ENCODE measurements at places on chromosomes 1 and 21.

- no peak for DNase-seq
Measured at GRCh38 chr1:7478809-7479499, 292.1 kb upstream of the VAMP3 start.

GRCh38 chr1:53511933-53512806, 53.0 kb downstream of the DMRTB1 start:
- no peak for DNase-seq

DNA sequence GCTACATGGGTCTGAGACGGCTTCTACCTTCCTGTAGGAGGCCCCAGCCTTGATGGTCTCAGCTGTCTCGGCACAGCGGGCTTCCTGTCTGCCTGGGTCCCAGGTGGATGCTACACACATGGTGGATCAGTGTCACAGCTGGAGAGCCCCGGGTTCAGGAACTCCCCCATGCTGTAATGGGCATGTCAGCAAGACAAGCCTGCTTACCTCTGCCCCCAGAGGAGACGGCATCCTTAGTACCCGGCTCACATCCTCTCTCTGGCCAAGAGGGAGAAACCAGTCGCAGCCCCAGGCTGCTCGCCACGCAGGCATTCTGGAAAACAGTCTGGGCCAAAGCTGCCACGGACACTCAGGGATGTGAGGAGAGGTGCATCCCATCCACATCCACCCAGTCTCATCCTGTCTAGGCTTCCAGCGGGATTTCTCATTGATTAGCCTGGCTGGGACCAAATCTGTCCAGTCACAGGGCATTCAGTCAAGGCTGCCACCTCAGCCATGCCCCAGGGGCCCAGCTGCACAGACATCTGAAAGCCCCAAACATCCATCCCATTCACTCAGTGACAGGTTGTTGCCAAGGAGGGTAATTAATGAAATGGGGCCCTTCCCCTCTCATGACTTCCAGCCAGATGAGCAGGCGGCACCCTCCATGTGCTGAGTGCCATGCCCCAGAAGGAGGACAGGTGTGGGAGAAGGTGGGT, 10.5 kb downstream of the SNAP47 start:
- no peak for DNase-seq

DNA sequence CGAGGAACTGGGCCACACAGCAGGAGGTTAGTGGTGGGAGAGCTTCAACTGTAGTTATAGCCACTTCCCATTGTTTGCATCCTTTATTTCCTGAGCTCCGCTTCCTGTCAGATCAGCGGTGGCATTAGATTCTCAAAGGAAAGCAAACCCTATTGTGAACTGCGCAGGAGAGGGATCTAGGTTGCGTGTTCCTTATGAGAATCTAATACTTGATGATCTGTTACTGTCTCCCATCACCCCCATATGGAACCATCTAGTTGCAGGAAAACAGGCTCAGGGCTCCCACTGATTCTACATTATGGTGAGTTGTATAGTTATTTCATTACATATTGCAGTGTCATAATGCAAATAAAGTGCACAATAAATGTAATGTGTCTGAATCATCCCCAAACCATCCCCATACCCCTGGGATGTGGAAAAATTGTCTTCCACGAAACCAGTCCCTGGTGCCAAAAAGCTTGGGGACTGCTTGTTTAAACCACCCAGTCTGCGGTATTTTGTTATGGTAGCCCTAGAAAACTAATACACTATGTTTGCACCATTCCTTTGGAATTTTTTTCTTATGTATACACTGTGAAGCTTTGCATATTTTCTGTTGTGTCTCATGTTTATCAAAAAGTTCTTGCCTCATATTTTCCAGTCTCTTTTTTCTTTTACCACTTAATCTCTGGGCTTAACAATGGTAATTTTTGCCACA, 136.6 kb upstream of the IVNS1ABP start:
- no peak for DNase-seq

GRCh38 chr1:88877911-88878310, 13.5 kb downstream of the GTF2B start:
- DNase-seq, result no peak

DNA sequence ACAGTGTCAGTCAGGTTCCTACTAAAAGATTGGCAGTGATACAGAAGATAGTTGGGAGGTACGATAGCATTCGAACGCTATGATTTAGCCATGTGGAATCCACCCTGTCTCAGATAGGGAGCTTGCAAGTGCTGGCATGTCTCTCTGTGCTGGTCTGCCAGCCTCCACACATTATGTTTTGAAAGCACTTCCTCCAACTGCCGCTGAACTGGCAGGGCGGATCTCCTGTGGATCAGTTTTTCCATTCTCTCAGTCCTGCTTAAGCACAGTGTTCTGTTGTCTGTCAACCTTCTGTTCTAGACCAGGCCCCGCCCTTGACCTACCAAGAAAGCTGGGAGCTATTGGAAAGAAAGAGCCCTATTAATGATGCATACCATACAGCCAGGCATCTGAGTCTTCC, 65.5 kb upstream of the PALMD start:
- DNase-seq, result no peak

DNA sequence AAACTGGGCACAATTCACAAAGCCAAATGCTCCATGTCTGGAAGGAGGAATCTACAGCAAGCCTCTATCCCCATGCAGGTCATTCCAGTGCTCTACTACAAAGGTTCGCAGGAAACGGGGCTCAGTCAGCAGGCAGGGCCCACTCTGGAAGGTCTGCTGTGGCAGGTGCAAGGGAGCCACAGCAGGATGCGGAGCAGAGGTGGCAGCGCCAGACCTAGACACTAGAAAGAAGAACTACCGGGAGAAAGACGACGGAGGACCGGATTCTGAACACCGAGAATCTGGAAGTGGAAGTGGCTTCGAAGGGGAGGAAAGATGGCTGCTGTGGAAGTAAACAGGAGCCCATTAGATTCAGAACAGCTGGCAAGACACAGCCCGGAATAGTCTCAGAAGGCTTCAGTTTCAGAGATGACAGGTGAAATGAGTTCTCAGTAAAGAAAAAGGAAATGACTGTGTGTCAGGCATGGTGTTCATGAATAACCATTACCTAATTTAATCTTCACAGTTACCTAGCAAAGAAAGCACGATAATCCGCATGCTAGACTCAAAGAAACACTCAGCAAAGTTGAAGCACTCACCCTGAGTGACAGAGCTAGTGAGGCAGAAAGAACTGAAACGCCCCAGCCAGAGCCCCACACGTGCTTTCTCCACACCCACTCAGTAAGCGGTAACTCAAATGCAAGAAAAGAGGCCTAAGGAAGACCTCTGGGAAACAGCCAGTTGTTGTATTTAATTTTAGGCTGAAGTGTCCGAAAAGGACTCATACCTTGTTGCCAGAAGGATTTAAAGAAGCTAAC, 21.4 kb downstream of the SETD4 start:
- no peak for DNase-seq

DNA sequence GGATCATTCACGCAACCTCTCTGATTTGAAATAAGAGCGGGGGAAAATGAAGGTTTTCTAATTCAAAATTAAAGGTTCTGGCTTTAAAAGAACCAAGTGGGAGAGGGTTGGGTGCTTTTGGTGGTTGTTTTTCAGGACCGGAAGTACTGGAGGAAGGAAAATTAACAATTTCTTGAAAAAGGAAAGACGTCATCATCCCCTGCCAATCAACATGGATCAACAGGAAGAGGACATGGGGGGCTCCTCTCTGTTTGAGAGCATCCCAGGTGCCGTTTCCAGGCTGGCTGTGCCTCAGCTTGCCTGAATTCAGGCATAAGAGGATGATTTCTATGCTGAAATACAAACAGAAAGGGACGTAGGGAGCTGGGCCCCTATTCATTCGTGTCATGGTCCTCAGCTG, 21.6 kb upstream of the NID1 start:
- no peak for DNase-seq

DNA sequence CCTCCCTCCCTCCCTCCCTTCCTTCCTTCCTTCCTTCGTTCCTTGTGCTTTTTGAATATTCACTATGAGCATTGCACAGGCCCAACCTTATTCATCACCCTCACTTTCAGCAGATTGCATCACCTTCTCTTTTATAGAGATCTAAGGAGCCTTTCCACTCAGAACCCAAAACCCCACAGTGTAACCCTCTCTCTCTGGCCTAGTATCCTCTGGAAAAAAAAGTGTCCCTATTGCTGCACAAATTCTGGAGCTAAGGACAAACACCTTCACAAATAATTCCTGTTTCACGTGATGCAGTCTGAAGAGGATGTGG, 25.6 kb downstream of the OR10J5 start:
- DNase-seq, result no peak

DNA sequence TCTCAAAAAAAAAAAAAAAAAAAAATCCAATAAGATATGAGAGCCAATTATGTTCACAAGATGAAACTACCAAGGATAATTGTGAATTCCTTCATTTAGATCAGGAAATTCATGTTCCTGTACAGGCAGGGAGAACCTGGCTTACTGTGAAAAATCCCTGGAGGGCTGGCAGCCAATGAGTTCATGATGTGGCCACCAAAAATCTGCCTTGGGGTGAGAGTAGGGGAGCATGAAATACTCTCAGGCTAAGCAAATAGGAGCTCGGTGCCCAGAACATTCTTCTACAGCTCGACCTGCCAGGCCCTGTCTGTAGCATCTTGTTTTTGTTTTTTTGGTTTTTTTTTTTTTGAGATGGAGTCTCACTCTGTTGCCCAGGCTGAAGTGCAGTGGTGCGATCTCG, 50.1 kb downstream of the PIK3CD start:
- no peak for DNase-seq

GRCh38 chr1:178283409-178283808, 189.5 kb downstream of the RASAL2 start:
- no peak for DNase-seq

GRCh38 chr1:114345930-114346479, 165.0 kb downstream of the TRIM33 start:
- no peak for DNase-seq

DNA sequence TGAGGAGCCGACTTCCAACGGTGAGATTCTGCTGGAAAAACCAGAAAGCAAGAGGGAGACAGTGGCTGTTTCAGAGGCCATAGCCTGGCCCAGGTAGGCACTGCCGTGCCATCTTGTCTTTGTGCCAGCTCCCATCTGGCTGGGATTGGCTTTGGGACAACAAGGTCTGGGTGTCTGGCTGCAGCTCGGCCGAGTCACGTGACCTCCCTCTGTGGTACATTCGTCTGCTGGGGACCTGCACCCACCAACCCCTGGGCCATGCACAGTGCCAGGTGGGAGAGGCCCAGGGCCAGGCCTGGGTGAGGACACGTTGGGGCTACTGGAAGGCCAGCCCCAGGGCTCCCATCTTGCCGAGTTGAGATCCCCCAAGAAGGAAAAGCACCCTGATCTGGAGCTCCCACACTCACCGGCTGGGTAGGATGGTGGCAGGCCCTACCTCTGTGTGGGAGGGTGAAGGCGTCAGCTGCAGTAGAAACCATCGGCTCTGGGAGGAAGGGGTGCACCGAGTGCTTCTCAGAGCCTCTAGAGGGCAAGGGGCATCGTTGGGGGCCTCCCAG, 25.3 kb upstream of the TTC34 start:
- DNase-seq, result no peak

DNA sequence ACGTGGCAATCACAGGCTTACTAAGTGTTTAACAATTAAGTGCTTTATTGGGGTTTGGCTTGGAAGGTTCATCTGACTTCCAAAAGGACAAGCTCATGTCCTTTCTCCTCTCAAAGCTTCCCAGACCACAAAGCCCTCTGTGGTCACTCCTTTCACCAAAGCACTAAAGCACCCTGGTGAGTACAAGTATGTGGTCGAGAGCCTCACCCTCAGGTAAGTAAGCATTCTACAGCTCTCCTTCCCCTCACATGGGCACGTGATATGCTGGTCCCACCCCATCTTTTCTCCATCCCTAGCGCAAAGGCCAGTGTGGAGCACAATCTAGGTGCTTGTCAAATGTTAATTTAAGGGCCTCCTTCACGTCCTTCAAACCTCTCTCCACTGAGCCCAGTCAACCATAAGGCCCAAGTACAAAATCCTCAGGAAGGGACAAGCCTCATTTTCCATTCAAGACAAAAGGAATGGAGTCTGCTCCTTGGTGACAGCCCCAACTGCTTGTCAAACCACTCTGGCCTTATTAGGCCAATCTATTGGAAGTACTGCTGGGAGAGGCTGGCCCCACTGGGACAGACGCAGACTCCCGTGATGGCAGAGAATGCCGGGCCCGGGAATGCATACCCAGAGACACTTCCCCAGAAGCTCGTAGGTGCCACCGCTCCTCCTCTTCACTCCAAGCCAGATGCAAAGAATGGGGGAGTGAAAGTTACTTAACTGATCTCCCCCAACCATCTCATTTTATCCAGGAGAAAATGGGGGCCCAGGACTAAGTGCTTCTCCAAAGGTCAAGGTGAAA, 7.8 kb downstream of the STMN1 start:
- no peak for DNase-seq

- DNase-seq, result no peak
Measured at GRCh38 chr1:214085325-214085724, 97.6 kb downstream of the PROX1 start.

GRCh38 chr1:114468710-114469468, 42.1 kb downstream of the TRIM33 start:
- no peak for DNase-seq

- peak; percentile 50 for DNase-seq
Measured at GRCh38 chr1:227748496-227749182, 13.4 kb downstream of the SNAP47 start.

DNA sequence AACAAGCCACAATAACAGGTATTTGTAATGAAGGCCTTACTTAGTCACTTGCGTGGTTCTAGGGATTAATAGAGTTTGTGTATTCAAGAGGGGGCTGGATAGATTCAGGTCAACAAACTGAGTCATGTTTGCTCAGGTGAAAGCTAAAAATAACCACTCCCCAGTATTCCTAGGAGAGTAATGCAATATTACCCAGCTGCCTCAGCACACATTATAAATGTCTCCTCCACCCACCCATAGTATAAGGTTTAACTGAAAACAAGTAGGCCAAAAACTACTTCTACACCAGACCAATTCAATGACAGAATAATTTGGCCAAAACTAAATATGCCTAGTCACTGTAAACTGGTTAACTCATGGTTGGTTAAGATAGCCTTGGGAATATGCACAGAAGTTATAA, 34.4 kb downstream of the WLS start:
- no peak for DNase-seq

GRCh38 chr1:146051452-146051851, 29.9 kb upstream of the HJV start:
- no peak for DNase-seq

DNA sequence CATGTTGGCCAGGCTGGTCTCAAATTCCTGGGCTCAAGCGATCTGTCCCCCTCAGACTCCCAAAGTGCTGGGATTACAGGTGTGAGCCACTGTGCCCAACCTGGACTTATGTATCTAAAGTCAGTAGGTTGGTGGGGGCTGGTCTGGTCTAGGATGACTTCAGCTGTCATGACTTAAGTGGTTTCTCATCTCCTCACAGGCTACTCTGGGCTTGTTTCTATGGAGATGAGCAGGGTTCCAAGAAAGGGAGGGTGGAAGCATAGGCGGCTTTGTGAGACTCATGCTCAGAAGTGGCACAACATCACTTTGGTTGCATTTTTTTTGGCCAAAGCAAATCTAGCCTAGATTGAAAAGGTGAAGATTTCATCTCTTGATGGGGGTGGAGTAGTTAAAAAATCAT, 115.9 kb upstream of the IVNS1ABP start:
- DNase-seq, result no peak
